ENCODE measurements at places on chromosomes 6 and 20.
A peak's percentile ranks its signal among the peaks of the same experiment; 100 is the strongest.

GRCh38 chr6:95994151-95994550 is 21.6 kb upstream of the FUT9 start:
- no peaks in the 10 kb centered on the region for H3K27me3 ChIP-seq
- H3K4me3 ChIP-seq, result no peak overlapping the region
- DNase-seq, result no peak
- no peak overlapping the region for H3K27ac ChIP-seq

GRCh38 chr6:104638841-104639290 is 220.9 kb downstream of the HACE1 start:
- H3K27ac ChIP-seq, result no peak overlapping the region
- DNase-seq, result no peak
- no peaks in the 10 kb centered on the region for H3K4me1 ChIP-seq
- H3K27me3 ChIP-seq, result no peaks in the 10 kb centered on the region

DNA sequence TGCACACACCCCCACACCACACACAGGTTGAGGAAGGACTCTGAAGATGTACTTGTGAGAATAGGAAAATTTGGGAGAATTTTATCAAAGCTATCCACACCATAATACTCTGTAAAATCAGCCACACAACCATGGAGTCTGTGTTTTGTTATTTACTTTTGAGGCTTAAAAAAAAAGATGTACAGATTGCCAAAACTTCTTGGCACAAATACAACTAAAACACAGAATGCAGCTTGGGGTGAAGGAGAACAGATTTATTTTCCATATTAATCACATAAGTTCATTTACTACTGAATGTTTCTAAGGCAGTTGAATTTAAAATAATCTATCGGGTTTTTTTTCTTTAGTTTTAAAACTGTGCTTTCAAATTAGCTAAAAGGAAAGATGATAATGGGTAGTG is 32.8 kb upstream of the KCNQ5 start:
- H3K36me3 ChIP-seq, result no peaks in the 10 kb centered on the region
- no peaks in the 10 kb centered on the region for H3K27me3 ChIP-seq
- no peak for DNase-seq
- no peak overlapping the region for H3K4me3 ChIP-seq
- no peak overlapping the region for H3K27ac ChIP-seq
- no peaks in the 10 kb centered on the region for H3K4me1 ChIP-seq

DNA sequence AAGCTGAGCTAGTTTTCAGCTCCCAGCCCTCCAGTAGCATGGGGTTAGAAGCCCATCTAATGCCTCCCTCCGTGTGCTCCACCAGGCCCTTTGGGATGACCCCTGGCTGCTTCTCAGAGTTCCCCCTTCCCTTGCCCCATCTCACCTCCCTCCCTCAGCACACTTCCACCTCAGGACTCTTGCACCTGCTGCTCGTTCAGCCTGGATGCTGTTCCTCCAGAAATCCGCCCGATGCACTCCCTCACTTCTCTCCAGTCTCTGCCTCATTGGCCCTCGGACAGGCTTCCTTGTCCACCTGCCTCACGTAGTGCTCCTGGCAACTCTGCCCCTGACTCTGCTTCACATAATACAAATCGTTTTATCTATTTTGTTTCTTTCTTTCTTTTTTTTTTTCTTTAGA is 26.8 kb downstream of the FGD2 start:
- H3K36me3 ChIP-seq, result no peaks in the 10 kb centered on the region
- H3K27me3 ChIP-seq, result no peaks in the 10 kb centered on the region
- H3K4me1 ChIP-seq, result peaks cover 10% of the 10 kb centered on the region

DNA sequence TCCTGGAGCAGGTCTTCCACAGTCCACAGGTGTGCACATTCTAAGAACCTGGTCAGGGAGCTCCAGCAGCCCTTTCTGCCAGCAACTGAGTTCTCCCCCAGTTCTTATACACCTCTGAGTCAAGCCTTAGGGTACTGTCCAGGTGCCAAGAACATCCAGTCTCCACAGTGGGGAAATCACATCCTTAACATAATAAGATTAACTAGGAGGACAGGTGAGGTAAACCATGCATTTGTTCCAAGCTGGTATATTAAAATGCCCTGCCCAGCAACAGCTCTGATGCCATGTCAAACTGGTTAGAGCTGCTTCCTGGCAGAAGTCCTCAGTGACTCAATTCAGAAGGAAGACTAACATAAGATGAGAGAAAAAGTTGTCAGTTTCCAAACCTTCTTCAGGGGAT is 303.9 kb upstream of the SGK1 start:
- no peaks in the 10 kb centered on the region for H3K27me3 ChIP-seq
- no peak overlapping the region for H3K27ac ChIP-seq
- no peak for DNase-seq

DNA sequence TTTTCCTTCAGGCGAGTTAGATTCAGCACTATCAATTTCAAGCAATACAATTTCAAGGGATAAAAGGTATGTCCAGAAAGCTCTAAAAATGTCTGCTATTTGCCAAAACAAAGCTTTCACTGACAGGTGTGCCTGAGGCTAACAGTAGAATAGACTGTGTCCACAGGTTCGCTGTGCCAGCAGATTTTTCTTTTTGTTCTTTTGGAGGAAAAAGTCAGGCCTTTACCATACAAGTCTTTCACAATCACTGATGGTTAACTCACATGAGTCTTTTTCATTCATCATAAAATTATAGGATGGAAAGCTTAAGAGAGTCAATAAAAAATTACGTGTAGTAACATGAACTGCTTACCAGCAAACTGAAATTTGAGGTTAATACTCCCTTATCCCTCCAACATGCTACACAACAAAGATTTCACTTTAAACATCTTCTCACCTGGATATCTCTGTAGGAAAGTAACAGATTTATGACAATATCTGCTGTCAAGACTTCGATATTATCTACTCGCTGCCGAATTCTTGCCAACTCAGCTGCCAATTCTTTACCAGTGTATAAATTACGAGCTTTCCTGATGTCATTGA is 95.4 kb downstream of the MAP3K5 start:
- no peaks in the 10 kb centered on the region for H3K27me3 ChIP-seq
- no peak overlapping the region for H3K4me3 ChIP-seq
- H3K27ac ChIP-seq, result no peak overlapping the region
- H3K4me1 ChIP-seq, result no peaks in the 10 kb centered on the region
- no peak for DNase-seq
- no peaks in the 10 kb centered on the region for H3K36me3 ChIP-seq

- H3K27ac ChIP-seq, result no peak overlapping the region
- no peaks in the 10 kb centered on the region for H3K36me3 ChIP-seq
- no peak overlapping the region for H3K4me3 ChIP-seq
- no peak for DNase-seq
- H3K4me1 ChIP-seq, result no peaks in the 10 kb centered on the region
Measured at GRCh38 chr6:142380626-142381025, 78.8 kb downstream of the ADGRG6 start.

DNA sequence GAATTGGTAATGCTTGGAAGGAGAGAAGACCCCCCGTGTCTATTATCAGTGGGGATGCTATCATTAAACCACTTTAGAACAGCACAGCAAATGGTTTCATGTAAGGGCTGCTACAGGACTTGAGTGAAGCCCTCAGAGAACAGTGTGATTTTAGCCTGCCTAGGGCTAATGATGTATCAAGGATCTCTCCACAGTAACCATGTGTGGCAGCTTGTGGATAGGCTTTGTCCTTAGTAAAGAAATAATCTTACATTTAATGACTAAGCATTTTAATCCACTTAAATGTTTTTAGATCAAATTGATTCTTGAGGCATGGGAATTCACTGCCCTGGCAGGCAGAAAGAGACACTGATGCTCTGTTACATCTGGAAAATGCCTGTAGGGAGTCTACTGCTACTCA is 495.1 kb downstream of the NKAIN2 start:
- no peak overlapping the region for H3K27ac ChIP-seq
- DNase-seq, result no peak
- no peaks in the 10 kb centered on the region for H3K4me1 ChIP-seq
- H3K27me3 ChIP-seq, result no peaks in the 10 kb centered on the region
- H3K4me3 ChIP-seq, result no peak overlapping the region
- H3K36me3 ChIP-seq, result no peaks in the 10 kb centered on the region

- H3K4me1 ChIP-seq, result no peaks in the 10 kb centered on the region
- H3K27ac ChIP-seq, result no peak overlapping the region
- peaks cover 66% of the 10 kb centered on the region for H3K36me3 ChIP-seq
Measured at GRCh38 chr6:152204591-152204990, 397.1 kb downstream of the ESR1 start.

DNA sequence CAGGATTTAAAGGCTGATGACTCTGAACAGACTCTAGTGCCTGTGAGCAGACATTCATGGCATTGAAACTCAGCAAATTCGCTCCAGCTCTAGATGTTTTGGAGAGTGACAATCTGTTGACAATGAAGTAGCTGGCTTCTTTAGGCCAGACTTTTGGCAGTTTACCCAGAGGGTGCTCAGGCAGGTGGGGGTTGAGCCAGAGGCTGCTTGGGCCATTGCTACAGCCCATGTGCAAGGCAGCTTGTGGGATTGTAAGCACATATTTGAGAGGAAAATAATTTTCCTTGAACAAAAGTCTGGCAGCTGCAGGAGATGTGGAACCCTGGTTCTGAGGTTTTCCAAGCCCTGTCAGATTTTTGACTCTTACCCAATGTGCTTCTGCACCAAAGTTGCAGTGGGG is 311.6 kb downstream of the CDC5L start:
- H3K4me3 ChIP-seq, result no peak overlapping the region
- H3K36me3 ChIP-seq, result no peaks in the 10 kb centered on the region
- no peaks in the 10 kb centered on the region for H3K27me3 ChIP-seq
- peaks cover 2% of the 10 kb centered on the region for H3K4me1 ChIP-seq

DNA sequence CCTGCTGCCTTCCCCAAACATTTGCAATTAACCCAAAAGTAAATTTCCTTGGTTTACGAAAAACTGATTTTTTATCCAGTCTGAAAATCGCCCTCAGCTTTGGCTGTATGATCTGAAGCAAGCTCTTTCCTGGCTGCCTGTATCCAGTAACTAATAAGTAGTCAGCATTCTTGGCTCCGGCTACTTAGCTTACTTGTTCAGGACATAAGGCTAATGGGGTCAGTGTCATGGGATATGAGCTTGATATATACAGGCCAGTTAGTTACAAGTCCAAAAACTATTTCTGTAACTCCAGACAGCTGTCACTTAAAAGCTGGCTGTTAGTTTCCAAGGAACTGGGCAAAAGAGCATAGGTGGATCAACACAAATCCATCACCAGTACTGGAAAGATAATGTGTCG is 56.2 kb downstream of the KHDC1L start:
- H3K4me3 ChIP-seq, result no peak overlapping the region
- H3K27me3 ChIP-seq, result no peaks in the 10 kb centered on the region
- H3K4me1 ChIP-seq, result no peaks in the 10 kb centered on the region

DNA sequence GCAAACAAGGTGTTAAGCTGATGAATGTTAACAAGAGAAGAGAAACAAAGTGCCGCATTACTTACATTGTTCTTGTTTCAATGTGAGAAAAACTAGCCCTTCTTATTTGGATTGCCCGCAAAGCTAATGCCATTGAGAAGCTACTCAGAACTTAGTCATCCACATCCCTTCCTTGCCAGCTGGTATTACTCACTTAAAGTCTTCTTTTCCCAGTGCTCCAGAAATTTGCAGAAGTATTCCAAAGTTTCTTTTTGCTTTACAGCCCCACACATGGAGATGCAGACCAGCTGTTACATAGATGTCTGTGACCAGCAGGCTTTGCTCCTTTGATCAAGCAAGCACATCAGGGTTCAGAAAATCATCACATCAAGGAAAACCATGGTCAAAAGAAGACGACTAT is 529.0 kb downstream of the TBC1D32 start:
- no peak for DNase-seq
- no peaks in the 10 kb centered on the region for H3K4me1 ChIP-seq
- no peaks in the 10 kb centered on the region for H3K27me3 ChIP-seq
- no peak overlapping the region for H3K27ac ChIP-seq

DNA sequence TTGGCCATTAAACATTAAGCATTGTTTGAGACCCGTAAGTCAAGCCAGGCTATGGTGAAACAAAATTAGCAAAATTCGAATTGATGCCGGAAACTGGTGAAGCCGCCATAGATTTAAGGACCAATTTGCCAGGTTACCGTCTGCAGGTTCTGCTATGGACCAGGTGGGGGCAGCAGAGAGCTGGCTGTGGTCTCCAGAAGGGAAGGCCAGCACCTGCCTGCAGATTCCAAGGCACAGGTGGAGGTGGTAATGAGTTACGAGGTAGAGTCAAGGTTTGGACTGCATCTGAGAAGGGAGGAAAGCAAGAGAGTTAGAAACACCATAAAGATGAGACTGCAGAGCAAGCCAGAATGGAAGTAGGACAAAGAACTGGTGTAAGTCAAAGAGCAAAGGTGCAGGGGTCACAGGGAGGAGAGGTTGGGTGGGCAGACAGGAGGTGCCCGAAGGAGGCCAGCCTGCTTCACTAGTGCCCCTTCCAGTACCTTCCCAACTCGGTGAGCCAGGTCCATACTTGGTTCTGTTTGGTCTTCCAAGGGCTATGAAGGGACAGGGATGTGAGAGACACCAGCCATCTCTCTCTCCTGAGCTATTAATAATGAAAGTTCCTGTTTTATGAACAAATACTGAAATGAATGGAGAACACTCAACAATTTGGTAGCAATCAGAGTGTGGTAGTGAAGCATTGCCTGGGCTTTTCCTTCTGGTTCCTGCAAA is 131.6 kb upstream of the ESR1 start:
- H3K4me3 ChIP-seq, result no peak overlapping the region
- H3K27me3 ChIP-seq, result no peaks in the 10 kb centered on the region
- H3K4me1 ChIP-seq, result no peaks in the 10 kb centered on the region
- H3K27ac ChIP-seq, result no peak overlapping the region
- H3K36me3 ChIP-seq, result no peaks in the 10 kb centered on the region

DNA sequence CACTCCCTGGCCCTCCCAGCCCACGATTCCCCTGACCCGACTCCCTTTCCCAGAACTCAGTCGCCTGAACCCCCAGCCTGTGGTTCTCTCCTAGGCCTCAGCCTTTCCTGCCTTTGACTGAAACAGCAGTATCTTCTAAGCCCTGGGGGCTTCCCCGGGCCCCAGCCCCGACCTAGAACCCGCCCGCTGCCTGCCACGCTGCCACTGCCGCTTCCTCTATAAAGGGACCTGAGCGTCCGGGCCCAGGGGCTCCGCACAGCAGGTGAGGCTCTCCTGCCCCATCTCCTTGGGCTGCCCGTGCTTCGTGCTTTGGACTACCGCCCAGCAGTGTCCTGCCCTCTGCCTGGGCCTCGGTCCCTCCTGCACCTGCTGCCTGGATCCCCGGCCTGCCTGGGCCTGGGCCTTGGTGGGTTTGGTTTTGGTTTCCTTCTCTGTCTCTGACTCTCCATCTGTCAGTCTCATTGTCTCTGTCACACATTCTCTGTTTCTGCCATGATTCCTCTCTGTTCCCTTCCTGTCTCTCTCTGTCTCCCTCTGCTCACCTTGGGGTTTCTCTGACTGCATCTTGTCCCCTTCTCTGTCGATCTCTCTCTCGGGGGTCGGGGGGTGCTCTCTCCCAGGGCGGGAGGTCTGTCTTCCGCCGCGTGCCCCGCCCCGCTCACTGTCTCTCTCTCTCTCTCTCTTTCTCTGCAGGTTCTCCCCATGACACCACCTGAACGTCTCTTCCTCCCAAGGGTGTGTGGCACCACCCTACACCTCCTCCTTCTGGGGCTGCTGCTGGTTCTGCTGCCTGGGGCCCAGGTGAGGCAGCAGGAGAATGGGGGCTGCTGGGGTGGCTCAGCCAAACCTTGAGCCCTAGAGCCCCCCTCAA is at the start of gene LTA:
LTA (plus strand) TSS at position 249 of the 871 bp plus-strand sequence; CDS start at position 703, 454 bp downstream.
- peak within 1 kb of the TSS; percentile 51 for H3K4me3 ChIP-seq
- H3K27me3 ChIP-seq, result no peaks in the 10 kb centered on the region
- peaks cover 62% of the 10 kb centered on the region for H3K4me1 ChIP-seq
- H3K36me3 ChIP-seq, result peaks cover 2% of the 10 kb centered on the region
- peak within 1 kb of the TSS; percentile 92 for H3K27ac ChIP-seq
- DNase-seq, result peak; percentile 63

GRCh38 chr6:52546192-52546591 is 30.7 kb downstream of the TRAM2 start:
- no peak overlapping the region for H3K27ac ChIP-seq
- H3K27me3 ChIP-seq, result no peaks in the 10 kb centered on the region
- no peak for DNase-seq
- H3K4me1 ChIP-seq, result no peaks in the 10 kb centered on the region
- no peaks in the 10 kb centered on the region for H3K36me3 ChIP-seq
